RCC 7860 (cell line): ENCODE measurements at places on chromosomes 4 and X.

DNA sequence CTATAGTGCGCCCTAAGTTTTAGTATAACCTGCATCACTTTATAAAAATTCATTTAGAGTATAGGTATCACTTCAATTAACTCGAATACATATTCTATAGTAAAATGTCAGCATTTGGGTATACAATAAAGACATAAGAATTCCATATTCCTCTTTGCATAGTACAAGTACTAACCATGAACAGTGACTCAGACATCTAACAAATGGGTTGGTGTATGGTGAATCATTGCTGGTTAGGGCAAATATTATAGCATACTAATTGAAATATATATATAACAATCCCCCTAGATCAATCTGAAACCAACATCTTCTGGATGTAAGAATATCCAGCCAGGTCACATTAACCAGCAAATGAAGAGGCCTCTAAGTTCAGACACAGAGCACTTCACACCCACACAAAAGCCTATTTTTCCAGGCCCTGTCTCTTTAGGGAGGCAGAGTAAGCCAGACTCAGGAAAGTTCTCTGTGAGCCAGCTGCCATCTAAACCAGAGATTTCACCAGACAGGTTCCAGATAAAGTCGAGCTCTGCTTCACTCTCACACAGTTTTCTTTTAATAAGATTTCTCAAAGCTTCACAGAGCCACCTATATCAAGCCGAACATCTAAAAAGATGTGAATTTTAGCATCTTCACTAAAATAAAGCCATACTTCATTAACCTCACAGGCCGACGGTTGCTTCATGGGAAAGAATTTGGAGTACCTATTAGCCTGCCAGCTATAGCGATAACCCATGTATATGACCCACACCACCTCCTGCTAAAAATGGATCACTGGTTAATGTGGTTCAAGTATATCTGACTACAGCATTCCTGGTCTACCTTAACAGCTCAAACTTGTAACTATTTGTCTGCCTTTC is 200.0 kb upstream of the FTHL17 start:
- DNase-seq = no peak

DNA sequence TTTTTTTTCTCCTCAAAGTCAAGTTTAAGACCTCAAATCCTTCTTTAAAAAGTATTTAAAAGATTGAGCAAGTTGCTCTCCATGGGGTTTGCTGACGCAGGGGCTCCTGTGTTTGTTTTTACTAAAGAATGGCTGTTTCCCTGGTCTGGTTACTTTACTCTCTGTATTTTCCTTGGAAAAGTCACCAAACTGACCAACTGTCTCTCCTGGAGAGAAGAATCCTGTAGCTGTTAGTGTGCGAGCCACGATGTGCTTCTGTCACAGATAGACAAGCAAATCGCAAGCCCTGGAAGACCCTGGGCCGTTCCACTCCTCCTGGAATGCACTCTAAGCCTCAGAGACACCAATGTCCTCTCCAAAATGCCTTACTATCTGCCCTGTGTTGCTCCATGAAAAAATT is 212.1 kb downstream of the CHIC2 start:
- no peak for DNase-seq

GRCh38 chrX:70476934-70477733 is 32.5 kb downstream of the DLG3 start:
- DNase-seq = peak; percentile 50

DNA sequence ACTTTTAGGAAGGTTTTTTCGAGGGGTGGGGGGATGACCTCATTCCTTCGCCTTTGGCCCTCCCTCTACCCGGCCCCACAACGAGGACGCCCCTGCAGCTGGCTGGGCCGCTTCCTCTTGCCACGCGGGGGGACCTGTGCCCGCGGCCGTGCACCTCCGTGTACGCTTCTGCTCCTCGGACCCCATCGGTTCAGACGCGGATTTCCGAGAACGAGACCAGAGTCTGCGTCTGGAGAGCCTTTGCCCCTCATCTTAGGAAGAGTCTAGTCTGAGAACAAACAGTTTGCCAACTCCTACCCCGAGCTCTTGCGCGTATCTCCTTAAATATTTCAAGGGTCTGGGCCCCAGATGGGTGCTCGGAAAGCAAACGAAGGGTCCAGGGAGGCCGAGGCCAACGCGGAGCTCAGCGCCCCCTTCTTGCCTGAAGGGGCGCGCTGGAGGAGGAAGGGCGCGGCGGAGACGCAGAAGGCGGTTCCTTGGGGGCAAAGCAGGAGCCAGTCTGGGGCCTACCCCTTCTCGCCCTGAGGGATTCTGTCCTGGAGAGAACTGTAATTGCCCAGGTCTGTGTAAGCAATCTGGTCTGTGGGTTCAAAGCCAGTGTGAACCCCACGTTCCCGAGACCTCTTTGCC is 3.9 kb upstream of the SFRP2 start:
- DNase-seq = no peak

- DNase-seq = no peak
Observed at GRCh38 chr4:83259586-83259985, 25.0 kb downstream of the COQ2 start.

GRCh38 chr4:125369098-125369497 is 54.3 kb downstream of the FAT4 start:
- DNase-seq = no peak

DNA sequence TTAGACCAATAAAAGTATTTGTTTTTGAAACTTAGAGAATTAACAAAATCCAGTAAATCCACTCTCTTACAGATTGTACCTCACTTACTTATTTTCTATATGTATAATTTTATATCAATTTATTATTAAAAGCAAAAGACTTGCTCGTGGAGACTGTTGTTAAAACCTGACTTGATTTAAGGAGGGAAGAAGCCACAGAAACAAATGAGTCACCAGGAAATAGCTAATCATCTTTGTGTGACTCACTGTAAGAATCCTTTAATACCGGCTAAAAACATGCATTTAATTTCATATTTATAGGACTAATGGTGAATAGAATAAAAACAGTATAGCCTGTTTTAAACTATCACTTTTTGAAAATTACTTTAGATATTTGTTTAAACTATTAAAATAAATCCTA is 29.9 kb upstream of the UBE2NL start:
- DNase-seq = peak; percentile 48

- no peak for DNase-seq
Observed at GRCh38 chr4:32879913-32880312, 2159.7 kb downstream of the PCDH7 start.

DNA sequence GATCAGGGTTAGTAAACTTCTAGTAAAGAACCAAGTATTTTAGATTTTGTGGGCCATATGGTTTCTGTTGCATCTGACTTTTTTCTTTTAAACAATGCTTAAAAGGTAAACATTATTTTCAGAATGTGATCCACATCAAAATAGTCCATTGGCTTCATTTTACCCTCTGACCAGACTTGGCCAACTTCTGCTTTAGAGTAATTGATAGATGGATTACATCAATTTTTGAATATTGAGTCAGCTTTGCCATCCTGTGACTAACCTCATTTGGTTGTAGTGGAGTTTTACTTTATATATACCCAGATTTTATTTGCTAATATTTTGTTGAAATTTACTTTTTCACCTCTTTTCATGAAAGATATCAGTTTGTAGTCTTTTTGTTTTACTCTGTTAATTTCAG is 559.8 kb downstream of the TLL1 start:
- no peak for DNase-seq

GRCh38 chr4:1327526-1328266 is 19.3 kb upstream of the UVSSA start:
- no peak for DNase-seq

- no peak for DNase-seq
Observed at GRCh38 chrX:140776320-140776719, 66.8 kb downstream of the LINC00632 start.

DNA sequence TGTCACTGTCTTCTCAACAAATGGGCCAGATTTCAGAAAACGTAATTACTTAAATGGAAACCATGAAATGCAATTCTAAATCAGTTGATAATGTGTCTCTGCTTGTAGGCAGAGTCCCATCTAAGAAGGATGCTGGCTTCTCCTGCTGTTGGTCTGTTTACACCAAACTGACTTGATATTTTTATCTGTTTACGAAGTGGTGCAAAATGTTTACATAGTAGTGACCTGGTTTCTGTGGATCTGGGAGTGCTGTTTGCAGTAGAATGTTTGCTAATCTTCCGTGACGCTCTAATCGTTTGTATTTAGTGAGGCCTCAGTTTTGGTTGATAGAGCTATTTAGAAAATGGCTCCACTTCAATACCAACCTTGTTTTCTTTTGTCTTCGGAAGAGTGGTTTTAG is 213.5 kb downstream of the VEGFC start:
- DNase-seq = no peak

GRCh38 chr4:53476232-53477037 is 99.0 kb downstream of the FIP1L1 start:
- peak; percentile 86 for DNase-seq

DNA sequence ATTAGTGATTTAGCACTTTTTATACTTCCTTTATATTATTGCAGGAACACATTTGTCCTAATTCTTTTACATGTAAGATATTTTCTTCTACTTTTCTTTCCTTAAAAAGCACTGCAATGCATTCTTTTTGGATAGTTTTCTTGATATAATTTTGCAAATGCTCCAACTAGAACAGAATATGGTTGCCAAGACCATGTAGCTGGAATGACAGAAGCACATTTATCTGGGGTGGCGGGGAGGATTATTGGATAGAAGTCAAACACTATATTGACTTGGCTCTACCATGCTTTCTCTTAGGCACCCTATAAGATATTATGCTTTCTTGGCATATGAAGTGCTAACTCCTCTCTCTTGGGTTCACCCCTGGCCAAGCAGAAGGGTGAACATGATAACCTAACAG is 983.5 kb downstream of the FAT4 start:
- no peak for DNase-seq

DNA sequence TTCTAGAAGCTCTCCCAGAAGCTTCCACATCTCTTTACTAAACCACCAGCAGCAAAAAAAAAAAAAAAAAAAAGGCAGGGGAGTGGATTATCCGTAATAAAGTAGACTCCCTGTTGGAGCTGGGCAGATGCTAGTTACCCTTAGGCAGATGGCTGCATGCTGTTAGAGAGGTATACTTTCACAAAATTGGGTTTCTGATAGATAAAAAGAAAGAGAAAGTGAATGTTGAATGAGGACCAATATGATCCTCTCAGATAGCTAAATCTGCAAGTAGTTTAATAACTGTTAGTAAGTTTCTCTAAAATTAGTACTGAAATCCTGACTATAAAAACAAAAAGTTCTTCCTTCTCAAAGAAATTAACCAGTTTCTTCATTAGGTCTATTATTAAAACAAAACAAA is 195.4 kb downstream of the ANAPC10 start:
- no peak for DNase-seq

GRCh38 chr4:151611960-151612359 is 148.8 kb downstream of the GATB start:
- no peak for DNase-seq

DNA sequence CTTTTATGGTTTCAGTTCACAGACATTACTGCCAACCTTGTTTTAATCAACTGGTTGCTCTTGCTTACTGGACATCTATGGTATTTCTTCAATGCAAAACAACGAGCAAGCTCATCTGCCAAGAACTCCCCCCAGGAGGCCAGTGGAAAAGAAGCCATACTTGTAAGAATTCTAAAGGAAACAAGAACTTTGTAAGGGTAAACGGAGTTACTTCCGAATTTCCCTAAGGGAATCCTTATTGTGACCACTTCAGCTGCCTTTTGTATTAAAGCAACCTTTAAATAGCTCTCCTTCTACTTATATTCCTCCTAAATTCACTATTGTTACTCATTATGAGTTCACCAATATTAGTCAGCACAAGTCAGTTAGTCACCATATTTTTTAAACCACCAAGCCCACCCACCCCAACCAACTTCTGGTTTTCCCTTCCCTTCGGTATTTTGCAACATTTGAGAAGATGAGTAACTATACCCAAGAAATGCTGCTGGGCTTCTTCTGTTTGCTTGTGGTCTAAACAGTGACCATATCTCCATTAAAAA is 602.8 kb upstream of the DIPK2B start:
- peak; percentile 92 for DNase-seq

DNA sequence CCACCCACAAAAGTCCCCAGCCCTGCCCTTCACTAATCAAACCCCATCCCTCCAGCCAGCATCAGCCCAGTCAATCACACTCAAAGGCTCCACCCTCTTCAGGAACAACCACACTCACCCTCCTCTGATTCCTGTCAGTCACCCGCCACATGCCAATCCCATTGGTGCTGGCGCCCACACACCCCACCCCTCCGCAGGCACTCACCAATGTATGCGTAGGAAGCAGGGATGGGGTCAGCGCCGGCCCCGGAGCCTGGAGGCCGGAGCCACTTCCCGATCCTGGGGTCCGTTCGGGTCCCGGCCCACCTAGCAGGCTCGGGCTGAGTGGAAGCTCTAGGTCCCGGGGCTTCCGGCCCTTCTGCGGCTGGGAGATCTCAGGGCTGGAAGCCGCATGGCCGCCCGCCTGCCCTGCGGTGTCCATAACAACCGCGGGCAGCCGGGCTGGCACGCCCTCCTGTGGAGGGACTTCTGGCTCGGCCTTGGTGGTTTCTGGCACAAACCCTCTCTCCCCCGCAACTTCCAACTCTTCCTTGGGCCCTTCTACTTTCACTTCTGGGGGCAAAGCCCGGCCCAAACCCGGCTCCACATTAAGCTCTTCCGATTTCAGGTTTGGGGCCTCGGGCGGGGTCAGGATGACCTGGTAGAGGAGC is 7.9 kb upstream of the CFP start:
- DNase-seq = no peak

DNA sequence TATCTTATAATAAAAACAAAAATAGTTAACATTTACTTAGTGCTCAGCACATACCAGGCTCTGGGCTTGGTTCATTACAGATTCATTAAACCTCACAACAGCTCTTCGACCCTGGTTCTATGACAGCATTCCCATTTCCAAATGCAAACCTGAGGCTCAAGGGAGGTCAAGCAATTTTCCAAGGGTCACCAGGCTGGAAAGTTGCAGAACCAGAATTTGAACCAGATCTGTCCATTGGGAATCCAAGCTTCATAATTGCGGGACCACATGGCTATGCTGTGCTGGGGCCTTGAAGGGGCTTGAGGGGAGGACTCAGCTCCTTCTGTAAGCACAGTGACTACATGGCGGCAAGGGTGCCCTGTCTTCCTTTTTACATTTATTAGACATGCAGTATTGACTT is 197.3 kb upstream of the LNX1 start:
- no peak for DNase-seq

GRCh38 chrX:151099001-151099400 is 77.4 kb upstream of the GPR50 start:
- no peak for DNase-seq

- DNase-seq = peak; percentile 9
Observed at GRCh38 chrX:44143061-44143602, 169.9 kb upstream of the NDP start.

GRCh38 chr4:23333946-23334878 is 555.6 kb downstream of the PPARGC1A start:
- DNase-seq = peak; percentile 94

DNA sequence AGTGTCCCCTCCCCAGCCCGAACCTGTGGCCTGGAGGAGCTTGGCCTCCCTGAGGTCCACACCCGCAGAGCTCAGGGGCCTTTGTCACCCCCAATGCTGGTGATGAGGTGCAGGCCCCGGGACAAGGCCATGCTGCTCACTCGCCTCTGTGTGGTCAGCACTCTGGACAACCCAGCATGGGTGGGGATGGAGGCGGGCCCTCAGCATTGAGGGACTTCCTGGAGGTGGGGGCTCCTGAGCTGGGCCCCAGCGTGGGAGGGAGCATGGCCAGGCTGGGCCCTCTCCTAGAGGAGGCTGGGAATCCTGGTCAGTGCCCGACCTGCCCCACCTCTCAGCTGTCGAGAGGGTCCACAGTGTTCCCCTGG is 30.6 kb downstream of the TACC3 start:
- no peak for DNase-seq

GRCh38 chrX:33725535-33726210 is 406.4 kb downstream of the FAM47A start:
- DNase-seq = no peak
